Activated CD4-positive, alpha-beta memory T cell treated with anti-CD3 and anti-CD28 coated beads for 36 hours (primary cell): ENCODE measurements at places on chromosomes 1 and 21.

- DNase-seq, result no peak
Measured at GRCh38 chr1:45187725-45188124, 18.7 kb downstream of the ZSWIM5 start.

DNA sequence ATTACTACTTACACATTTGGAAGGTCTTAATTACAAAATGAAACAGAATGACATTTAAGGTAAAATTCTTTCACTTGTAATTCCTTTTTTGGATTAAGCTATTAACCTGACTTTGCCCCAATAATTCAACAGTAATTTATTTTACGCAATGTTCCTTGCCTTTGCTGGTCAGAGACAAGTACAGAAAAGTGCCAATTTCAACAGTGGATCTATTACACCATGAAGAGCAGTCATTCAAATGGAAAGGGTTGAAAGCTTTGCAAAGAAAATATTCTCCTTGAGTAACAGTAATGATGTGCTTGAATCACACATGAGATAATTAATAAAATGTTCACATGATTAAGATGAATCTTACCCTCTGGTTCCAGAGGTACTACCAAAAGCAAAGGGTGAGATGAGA is 84.7 kb downstream of the APP start:
- DNase-seq, result no peak

DNA sequence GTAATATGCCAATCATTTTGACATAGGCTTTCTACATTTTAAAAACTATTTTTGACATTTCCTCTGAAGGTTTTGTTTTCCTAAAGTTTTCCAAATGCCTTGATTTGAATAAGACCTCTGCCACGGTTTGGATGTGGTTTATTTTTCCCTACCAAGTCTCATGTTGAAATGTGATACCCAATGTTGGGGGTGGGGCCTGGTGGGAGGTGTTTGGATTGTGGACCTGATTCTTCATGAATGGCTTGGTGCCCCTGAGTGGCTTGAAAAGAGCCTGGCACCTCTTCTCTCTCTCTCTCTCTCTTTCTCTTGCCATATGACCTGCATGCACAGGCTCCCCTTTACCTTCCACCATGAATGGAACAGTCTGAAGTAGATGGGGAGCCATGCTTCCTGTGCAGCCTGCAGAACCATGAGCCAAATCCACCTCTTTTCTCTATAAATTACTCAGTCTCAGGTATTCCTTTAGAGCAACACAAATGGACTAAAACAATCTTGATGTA is 14.8 kb downstream of the MMEL1 start:
- DNase-seq, result no peak

DNA sequence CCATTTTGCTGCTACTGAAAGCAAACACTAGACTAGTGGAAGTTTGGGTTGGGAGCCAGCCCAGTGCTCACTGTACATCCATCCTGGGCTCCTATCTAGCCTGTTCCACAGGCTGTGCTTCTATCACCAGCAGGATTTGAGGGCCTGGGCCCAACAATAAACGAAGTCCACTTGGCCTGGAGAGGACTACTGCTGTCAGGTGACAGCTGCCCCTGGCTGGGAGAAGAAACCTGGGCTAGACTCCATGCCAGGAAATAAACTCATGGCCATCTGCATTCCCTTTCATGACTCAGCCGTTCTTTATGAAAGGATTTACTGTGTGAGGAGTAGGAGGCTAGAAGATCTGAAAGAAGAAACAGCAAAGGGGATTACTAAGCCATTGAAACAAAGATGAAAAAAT is 35.5 kb downstream of the COLGALT2 start:
- DNase-seq, result no peak

GRCh38 chr1:17235135-17235885 is 13.6 kb upstream of the PADI3 start:
- DNase-seq, result no peak

DNA sequence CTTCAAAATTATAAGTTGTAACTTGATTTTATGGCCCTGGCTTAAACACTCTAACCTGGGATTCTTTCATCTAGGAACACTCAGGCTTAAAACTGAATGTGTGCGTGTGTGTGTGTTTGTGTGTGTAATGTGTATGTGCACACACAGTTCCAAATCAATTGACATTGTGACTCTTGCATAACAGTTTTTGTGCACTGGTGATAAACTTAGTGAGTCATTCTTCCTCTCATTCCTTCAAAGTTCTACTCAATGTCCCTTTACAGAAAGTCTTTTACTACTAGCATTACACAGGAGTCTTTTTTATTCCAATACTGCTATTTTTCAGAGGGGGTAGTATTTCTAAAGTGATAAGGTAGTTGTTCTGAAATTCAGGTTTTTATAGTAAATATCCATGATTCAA is 943.6 kb downstream of the KCNT2 start:
- DNase-seq, result no peak

- DNase-seq, result no peak
Measured at GRCh38 chr1:168726719-168727118, 2.3 kb downstream of the DPT start.

- no peak for DNase-seq
Measured at GRCh38 chr1:74596717-74597116, 76.9 kb downstream of the ERICH3 start.

GRCh38 chr1:32051706-32052105 is 21.0 kb upstream of the TMEM39B start:
- DNase-seq, result no peak

GRCh38 chr1:160651433-160652064 is 4.7 kb upstream of the SLAMF1 start:
- no peak for DNase-seq

DNA sequence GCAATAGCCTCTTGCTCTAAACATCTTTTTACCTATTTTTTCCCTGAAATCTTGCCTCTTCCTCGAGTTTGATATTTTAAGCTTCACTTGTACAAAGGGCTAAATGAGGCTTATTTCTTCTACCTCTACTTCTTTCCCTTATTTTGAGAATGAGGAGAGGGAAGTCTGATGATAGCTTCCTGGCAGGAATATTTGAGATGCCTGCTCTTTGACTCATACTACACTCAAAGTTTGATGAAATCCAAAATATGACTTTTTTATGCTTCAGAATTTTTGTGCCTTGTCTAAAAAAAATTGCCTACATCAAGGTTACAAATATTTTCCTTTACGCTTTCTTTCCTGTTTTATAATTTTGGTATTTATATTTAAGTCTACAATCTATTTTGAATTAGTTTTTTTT is 624.4 kb upstream of the PLXNA2 start:
- DNase-seq, result no peak

- DNase-seq, result no peak
Measured at GRCh38 chr1:184385865-184386311, 941 bp upstream of the C1orf21 start.

DNA sequence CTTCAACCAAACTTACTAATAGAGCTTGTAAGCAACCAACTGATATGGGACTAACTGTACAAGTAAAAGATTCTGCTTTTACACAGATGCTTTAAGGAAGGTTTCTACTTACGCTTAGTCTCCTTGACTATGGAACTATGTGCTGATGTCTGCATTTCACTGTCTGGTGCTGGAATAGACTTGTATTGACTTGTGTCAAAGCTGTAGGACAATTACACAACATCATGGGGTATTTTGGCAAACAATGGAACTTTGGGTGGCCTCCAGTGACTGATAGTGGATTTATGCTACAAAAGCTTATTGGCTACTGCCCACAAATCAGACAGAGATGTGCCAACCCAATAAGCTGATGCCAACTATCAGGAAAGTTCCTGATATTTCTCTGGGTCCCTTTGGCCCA is 10.6 kb downstream of the CBR1 start:
- no peak for DNase-seq
